Naive thymus-derived CD8-positive, alpha-beta T cell (primary cell): ENCODE measurements at places on chromosomes 5 and 9. TPM values are rescaled to one million over a fixed set of nuclear protein-coding genes. Genes with fewer than 3 reads are reported as not detected.

FOXD4 gene
- total RNA-seq = 0.60 TPM

PCDHA5 gene
- total RNA-seq = not detected

GRCh38 chr9:91349115-91349555 lies 12.6 kb downstream of the AUH start:
- H3K36me3 ChIP-seq = peaks cover 58% of the 10 kb centered on the region
- no peaks in the 10 kb centered on the region for H3K27me3 ChIP-seq
- H3K27ac ChIP-seq = no peak overlapping the region
- DNase-seq = no peak

- H3K36me3 ChIP-seq = no peaks in the 10 kb centered on the region
- H3K4me1 ChIP-seq = no peaks in the 10 kb centered on the region
- no peak overlapping the region for H3K27ac ChIP-seq
- no peaks in the 10 kb centered on the region for H3K27me3 ChIP-seq
Measured at GRCh38 chr5:124519396-124519795, 227.0 kb downstream of the ZNF608 start.

GRCh38 chr5:64019746-64020145 lies 57.5 kb upstream of the HTR1A start:
- no peaks in the 10 kb centered on the region for H3K36me3 ChIP-seq
- H3K4me3 ChIP-seq = no peak overlapping the region
- H3K4me1 ChIP-seq = no peaks in the 10 kb centered on the region
- no peaks in the 10 kb centered on the region for H3K27me3 ChIP-seq
- no peak for DNase-seq
